Lower lobe of right lung (tissue), 2 donors: ENCODE measurements at places on chromosomes 13 and 19.

GRCh38 chr13:32905063-32905863, 111.0 kb upstream of the KL start:
- H3K4me3 ChIP-seq: no peak overlapping the region
- peaks cover 3% of the 10 kb centered on the region for H3K4me1 ChIP-seq
- no peaks in the 10 kb centered on the region for H3K36me3 ChIP-seq
- no peak overlapping the region for H3K27ac ChIP-seq
- no peak for DNase-seq
- no peaks in the 10 kb centered on the region for H3K27me3 ChIP-seq

DNA sequence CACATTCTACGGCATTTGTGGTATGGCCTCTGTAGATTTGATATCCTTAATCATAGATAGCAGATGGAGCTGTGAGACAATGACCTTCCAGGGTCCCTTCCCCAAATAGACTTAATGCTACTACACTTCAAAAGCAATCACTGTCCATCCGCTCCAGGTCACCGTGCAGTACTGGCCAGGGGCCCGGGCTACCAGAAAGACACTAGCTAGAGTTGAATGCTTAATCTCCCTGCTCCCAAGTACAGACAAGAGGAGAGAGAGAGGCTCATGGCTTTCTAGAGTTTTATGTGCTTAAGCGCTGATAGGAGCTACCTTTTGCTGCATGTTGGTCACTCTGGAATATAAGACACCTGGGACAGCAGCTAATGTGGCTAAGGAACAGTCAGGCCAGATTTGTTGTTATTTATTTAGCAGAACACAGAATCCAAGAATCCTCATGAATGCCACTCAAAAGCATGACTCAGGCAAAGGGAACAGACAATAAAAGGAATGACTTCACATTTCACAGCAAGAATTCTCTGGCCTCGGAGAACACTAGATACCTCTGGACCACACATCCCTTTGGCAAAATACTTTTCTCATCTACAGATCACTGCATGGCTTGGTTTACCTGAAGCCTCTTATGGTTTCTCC, 165.0 kb downstream of the LACC1 start:
- H3K4me3 ChIP-seq: no peak overlapping the region
- no peak for DNase-seq
- no peaks in the 10 kb centered on the region for H3K36me3 ChIP-seq
- no peaks in the 10 kb centered on the region for H3K4me1 ChIP-seq

DNA sequence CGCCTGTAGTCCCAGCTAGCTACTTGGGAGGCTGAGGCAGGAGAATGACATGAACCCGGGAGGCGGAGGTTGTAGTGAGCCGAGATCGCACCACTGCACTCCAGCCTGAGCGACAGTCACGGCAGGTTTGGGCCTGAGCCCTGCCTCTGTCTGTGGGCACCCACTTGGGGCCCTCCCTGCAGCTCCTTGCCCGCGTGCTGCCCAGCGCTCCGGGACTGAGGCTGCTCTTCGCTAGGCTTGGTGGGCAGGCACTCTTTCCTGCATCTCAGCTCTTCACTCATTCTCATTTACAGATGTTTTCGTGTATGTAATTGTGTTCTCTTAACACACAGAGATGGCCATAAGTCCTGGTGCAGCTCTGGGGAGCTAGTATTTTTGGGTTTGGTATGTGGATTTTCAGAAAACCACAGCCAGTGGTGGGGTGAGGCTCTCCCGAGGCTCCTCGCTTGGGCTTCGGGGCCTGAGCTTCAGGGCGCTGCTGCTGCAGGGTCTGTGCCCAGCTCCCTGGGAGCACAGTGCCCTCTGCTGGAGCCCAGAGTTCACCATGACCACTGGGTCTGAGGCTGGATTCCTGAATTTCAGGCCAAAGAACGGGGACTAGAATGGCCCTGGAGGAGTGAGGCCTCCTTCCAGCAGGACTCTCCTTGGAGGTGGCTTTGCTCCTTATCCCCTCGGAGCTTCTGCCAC, 15.2 kb downstream of the UPF1 start:
- peak overlapping the region; percentile 81 for H3K27ac ChIP-seq
- no peaks in the 10 kb centered on the region for H3K27me3 ChIP-seq
- DNase-seq: peak; percentile 85
- H3K36me3 ChIP-seq: peaks cover 41% of the 10 kb centered on the region

DNA sequence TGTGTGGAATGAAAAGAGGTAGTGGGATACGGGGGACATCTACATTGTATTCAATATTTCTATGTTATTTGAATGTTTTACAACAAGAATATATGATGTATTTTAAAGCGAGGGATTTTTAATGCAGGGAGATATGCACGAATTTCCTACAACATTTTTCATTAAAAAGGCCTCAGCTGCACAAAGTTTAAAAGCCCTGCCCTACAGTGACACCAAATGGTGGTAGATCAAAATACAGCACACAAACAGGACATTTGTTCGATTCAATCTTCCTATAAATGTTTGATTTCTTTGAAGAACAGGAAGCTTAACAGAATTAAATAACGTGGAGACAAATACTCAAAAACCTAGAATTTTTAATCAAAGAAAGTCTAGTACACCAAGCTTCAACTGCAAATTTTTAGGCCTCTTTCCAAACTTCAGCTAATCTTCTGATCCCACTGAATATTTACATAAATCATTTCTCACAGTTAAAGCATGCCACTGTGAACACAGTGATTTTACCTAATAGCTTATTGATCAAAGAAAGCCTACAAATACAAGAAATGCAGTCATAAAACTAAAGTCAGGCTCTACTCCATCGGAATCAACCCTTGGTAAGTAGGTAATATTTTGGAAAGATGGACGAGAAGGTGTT, 257.2 kb downstream of the DIAPH3 start:
- H3K36me3 ChIP-seq: no peaks in the 10 kb centered on the region
- no peaks in the 10 kb centered on the region for H3K4me1 ChIP-seq
- H3K27ac ChIP-seq: no peak overlapping the region
- no peaks in the 10 kb centered on the region for H3K27me3 ChIP-seq
- H3K4me3 ChIP-seq: no peak overlapping the region
- no peak for DNase-seq

DNA sequence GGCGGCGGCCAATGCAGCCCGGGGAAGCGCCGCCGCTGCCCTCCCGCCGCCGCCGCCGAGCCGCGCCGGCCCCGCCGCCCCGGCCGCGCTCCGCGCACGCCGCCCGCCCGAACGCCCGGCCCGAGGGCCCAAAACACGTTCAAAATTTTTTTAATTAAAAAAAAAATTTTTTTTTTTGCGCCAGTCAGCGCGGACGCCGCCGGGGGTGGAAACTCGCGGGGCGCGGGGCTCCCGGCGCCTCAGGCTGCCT, 468 bp downstream of the HMGB1 start:
- no peak for DNase-seq
- H3K4me3 ChIP-seq: peak overlapping the region; percentile 76
- no peaks in the 10 kb centered on the region for H3K27me3 ChIP-seq
- peaks cover 23% of the 10 kb centered on the region for H3K36me3 ChIP-seq
- H3K4me1 ChIP-seq: peaks cover 34% of the 10 kb centered on the region
- H3K27ac ChIP-seq: peak overlapping the region; percentile 100

- no peak overlapping the region for H3K4me3 ChIP-seq
- H3K27me3 ChIP-seq: no peaks in the 10 kb centered on the region
- no peaks in the 10 kb centered on the region for H3K36me3 ChIP-seq
- no peaks in the 10 kb centered on the region for H3K4me1 ChIP-seq
- no peak overlapping the region for H3K27ac ChIP-seq
- no peak for DNase-seq
Observed at GRCh38 chr13:92590503-92590908, 636.1 kb upstream of the GPC6 start.

GRCh38 chr13:50468849-50469669, 374.4 kb downstream of the DLEU7 start:
- H3K27me3 ChIP-seq: no peaks in the 10 kb centered on the region
- peaks cover 4% of the 10 kb centered on the region for H3K4me1 ChIP-seq
- no peak overlapping the region for H3K4me3 ChIP-seq
- H3K36me3 ChIP-seq: no peaks in the 10 kb centered on the region
- no peak overlapping the region for H3K27ac ChIP-seq
- no peak for DNase-seq

- H3K27me3 ChIP-seq: no peaks in the 10 kb centered on the region
- H3K4me1 ChIP-seq: no peaks in the 10 kb centered on the region
- H3K36me3 ChIP-seq: no peaks in the 10 kb centered on the region
- H3K27ac ChIP-seq: no peak overlapping the region
- DNase-seq: no peak
- H3K4me3 ChIP-seq: no peak overlapping the region
Observed at GRCh38 chr13:89496478-89496877, 1825.3 kb downstream of the SLITRK5 start.

GRCh38 chr19:2170219-2170618, 6.5 kb downstream of the DOT1L start:
- H3K27ac ChIP-seq: no peak overlapping the region
- H3K27me3 ChIP-seq: no peaks in the 10 kb centered on the region
- H3K36me3 ChIP-seq: no peaks in the 10 kb centered on the region
- H3K4me1 ChIP-seq: peaks cover 82% of the 10 kb centered on the region
- no peak for DNase-seq

DNA sequence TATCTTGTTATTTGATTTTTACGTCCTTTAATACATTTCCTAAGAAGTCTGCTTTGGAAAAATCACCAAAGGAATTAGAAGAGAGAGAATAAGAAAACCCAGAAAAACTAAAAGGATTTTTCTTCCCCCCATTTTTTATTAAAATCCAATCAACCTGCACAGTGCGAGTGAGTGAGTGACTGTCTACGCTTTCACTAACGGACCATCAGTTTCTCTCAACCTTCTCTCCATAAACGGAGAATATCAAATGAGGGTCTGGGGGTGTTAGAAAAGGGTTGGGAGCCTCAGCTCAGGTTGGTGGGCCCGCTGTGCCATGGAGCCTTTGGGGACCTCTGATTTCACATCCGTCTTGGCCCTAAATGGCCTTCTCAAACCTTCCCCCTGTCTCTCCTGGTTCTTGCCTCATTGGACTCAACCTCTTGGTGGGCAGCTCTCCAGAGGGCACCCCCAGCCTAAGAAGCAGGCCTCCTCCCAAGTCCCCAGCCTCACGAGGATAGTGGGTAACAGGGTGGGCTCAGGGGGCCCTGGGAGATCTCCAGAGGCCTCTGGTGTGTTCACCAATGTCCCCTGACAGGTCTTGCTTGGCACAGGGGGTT, 763 bp upstream of the LRP3 start:
- peak overlapping the region; percentile 21 for H3K4me3 ChIP-seq
- peaks cover 9% of the 10 kb centered on the region for H3K4me1 ChIP-seq

GRCh38 chr19:44570984-44571684, 41.7 kb upstream of the CEACAM20 start:
- H3K36me3 ChIP-seq: no peaks in the 10 kb centered on the region
- H3K4me1 ChIP-seq: peaks cover 6% of the 10 kb centered on the region
- H3K27me3 ChIP-seq: peaks cover 10% of the 10 kb centered on the region
- H3K4me3 ChIP-seq: no peak overlapping the region

DNA sequence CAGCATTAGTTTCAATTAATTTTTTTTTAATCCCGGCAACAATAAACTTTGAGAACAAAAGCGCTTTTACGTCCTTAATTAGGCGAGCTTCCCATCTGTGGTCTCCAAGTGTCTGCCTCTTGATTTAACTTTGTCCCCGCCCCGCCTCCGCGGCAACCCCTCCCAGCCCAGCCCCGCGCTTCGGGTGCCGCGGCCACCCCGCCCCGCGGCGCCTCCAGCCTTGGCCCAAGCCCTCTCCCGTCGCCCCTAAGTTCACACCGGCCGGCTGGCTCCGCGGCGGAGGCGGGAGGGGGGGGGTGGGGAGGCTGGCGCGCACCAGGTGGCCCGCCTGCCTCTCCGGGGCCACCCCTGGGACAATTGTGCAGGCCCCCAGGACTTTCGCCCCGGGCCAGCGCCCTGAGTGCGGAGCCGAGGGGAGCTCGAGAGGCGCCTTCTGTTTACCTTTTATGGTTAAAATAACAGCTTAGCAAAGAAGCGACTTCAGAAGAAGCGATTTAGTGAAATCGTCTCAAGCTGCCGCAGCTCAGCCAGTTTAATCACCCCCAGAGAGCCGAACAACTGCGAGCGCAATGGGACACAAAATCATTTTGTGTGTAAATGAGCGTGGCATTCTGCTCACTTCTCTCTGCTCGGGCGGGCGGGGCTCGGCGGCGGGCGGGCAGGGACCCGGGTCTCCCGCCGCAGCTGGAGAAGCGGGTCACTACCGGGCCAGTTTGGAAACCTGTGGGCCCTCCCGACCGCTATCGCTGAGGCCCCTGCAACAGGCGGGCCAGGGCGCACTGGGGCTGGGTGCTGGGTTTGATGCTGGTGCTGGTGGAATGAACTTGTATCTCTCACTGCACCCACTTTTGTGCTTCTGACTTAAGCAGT, 1.4 kb downstream of the KCTD15 start:
- H3K27ac ChIP-seq: peak overlapping the region; percentile 91
- peaks cover 9% of the 10 kb centered on the region for H3K27me3 ChIP-seq
- DNase-seq: no peak
- peaks cover 12% of the 10 kb centered on the region for H3K4me1 ChIP-seq

DNA sequence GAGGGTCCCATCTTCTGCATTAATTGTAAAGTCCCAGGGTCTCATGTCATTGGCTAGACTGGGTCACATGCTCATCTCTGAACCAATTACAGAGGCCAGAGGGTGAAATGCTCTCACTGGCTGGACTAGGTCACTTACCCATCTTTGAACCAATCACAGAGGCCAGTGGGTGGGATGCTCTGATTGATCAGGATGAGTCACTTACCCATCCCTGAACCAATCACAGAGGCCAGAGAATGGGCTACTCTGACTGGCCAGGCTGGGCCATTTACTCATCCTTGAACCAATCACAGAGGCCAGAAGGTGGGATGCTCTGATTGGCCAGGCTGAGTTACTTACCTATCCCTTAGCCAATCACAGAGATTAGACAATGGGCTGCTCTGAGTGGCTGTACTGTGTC, 5.3 kb downstream of the MISP start:
- no peaks in the 10 kb centered on the region for H3K27me3 ChIP-seq
- no peak overlapping the region for H3K4me3 ChIP-seq
- H3K36me3 ChIP-seq: no peaks in the 10 kb centered on the region
- H3K4me1 ChIP-seq: peaks cover 12% of the 10 kb centered on the region

DNA sequence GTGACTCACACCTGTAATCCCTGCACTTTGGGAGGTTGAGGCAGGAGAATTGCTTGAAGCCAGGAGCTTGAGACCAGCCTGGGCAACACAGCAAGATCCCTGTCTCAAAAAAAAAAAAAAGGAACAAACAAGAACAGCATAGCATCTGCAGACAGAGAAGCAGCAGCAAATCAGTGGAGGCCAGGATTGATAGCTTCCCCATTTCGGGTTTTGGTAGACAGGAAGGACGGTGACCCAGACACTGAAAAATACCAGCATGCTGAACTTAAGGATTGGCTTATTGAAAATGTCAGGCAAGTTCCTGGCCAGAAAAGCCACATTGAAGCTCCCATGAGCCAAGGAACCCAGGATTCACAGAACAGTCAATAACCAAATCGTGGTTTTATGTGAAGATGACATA, 3.0 kb downstream of the ZNF490 start:
- H3K27ac ChIP-seq: no peak overlapping the region
- no peaks in the 10 kb centered on the region for H3K27me3 ChIP-seq
- no peak for DNase-seq
- H3K4me3 ChIP-seq: no peak overlapping the region
- H3K36me3 ChIP-seq: peaks cover 53% of the 10 kb centered on the region
- peaks cover 27% of the 10 kb centered on the region for H3K4me1 ChIP-seq

DNA sequence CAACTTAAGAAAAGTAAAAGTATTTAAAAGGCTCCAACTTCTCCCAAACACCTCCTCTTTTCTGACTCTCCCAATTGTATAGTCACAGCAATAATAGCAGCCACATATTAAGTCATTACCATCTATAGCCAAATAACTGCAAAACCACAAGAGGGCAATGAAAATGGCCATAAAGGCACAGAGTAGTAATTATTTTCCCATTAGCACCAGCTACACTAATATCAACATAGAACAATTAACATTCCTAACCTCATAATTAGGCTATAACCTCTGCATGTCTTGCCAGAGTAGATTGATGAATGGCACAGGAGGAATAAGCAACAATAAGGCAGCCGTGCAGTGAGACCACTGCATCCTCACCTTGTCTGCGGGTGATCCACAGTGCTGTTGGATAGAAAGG, 226.4 kb upstream of the SERP2 start:
- H3K27me3 ChIP-seq: no peaks in the 10 kb centered on the region
- H3K4me1 ChIP-seq: no peaks in the 10 kb centered on the region
- no peak for DNase-seq
- H3K4me3 ChIP-seq: no peak overlapping the region
